Brain (organoid and tissue), 16 donors: ENCODE measurements at places on chromosomes 2 and 18.
A peak's percentile ranks its signal among the peaks of the same experiment; 100 is the strongest.

DNA sequence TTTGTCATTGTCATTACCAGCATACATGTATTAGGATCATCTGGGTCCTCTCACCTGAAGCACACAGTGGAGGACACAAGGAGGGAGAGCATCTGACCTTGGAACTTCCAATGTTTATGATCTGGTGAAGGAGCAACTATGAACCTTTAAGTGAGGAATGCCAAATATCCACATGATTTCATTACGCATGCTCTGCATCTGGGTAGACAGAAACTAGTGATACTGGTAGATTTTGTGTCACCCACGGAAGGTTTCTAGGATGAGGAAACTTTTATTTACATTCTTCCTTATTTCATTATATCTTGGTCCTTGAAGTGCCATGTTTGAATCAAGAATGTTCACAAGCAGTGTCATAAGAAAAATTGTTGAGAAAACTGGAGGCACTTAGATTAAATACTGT is 32.1 kb downstream of the SPC25 start:
- DNase-seq = no peak

GRCh38 chr2:118848381-118849225 is 1.2 kb upstream of the EN1 start:
- no peak for DNase-seq

DNA sequence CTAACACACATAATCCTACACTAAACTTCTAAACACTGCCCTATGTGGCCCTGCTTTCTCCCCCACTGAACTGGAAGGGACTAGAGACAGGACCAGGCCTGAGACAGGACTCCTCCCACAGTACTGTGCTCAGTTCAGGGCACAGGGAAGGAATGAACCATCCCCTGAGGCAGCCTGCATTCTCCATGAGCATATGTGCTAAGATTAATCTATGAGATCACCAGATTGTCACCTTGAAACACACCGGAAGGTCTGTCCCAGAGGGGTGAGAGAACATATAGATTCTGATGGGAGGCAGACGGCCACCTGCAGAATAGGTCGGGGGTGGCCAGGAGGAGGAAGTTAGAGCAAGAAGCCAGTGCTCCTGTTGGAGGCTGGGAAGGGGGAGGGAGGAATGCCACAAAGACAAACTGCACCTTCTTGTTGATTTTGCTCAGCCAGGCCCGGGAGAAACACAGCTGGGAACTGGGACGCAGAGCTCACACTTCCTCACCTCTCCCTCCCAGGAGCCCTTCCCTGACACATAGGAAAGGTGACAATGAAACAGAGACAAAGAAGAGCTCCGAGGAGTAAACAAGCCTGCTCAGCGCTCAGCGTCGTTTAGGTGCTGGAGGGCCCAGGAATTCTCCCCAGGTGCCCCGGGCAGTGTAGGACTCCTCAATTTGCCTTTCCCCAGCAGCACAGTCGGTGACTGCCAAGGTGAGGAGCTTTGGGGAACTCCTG is 52.1 kb downstream of the ZBTB7C start:
- no peak for DNase-seq

DNA sequence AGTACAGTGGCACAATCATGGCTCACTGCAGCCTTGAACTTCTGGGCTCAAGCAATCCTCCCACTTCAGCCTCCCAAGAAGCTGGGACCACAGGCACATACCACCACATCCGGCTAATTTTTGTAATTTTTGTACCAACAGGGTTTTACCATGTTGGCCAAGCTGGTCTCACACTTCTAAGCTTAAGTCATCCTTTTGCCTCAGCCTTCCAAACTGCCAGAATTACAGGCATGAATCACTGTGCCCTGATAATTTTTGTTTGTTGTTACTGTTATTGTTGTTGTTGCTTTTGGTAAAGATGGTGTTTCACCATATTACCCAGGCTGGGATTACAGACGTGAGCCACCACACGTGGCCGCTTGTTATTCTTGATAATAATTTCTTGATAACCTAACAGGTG is 10.5 kb upstream of the COBLL1 start:
- no peak for DNase-seq

DNA sequence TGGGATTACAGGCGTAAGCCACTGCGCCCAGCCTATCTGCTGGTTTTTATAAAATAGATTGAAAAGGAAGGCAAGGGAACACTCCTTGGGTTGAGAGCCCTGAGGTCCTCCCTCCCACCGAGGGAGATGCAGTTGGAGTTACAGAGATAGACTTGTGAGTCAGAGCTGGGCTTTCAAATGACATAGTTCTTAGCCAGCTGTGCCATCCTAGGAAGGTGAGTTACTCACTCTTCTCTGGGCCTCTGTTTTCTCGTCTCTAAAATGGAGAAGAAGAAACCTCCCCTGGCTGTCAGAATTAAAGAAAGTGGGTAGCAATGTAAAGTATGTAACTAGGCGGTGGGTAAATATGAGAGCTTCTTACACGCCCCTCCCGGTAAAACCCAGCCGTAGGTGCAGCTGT is 2.4 kb downstream of the LRRFIP1 start:
- DNase-seq = no peak

DNA sequence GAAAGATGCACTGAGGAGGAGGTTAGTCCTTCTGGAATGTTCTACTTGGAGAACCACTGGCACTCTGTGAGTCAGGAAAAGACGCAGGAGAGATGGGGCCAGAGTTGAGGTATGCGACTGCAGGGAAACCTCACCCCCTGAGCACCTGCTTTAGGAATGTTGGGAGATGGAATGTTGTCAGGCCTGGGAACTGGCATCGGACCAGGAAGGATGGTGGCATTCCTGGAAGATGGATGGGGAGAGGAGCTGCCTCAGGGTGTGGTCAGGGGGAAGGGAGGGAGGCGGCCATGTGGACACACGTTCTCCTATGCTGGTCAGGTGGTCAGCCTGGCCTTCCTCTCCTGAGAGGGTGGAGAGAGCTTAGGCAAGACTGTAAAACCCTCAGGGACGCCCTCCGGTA is 146.3 kb downstream of the CELF4 start:
- no peak for DNase-seq

DNA sequence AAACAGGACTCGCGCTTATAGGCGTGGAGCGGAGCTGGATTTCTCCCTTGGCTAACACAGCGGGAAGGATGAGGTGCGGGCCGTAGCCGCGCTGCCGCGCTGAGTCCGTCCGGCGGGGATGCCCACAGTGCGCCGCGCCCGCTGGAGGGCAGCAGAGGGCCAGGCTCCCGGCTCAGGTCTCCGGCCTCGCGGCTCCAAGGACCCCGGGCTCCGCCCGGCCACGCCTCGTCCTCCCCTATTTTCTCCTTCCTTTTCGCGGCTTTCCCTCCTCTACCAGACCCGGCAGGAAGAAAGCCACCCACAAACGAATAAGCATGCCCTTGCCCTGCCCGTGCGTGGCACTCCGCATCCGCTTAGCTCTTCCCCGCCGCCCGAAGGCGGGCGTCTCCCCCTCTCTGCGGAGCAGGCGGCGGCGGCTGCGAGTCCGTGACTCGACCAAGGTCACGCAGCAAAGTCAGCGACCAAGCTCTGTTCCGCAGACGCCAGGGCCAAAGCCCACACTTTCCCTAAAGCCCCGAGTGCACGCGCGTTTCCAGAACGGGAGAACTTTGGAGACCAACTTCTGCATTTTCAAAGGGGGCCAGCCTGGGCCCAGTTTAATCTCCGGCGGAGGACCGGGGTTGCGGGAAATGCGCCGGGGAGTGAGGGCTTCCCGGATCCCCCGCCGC is 48.5 kb downstream of the KCNIP3 start:
- DNase-seq = peak; percentile 84

- DNase-seq = no peak
Observed at GRCh38 chr2:15460112-15460620, 101.0 kb downstream of the NBAS start.

DNA sequence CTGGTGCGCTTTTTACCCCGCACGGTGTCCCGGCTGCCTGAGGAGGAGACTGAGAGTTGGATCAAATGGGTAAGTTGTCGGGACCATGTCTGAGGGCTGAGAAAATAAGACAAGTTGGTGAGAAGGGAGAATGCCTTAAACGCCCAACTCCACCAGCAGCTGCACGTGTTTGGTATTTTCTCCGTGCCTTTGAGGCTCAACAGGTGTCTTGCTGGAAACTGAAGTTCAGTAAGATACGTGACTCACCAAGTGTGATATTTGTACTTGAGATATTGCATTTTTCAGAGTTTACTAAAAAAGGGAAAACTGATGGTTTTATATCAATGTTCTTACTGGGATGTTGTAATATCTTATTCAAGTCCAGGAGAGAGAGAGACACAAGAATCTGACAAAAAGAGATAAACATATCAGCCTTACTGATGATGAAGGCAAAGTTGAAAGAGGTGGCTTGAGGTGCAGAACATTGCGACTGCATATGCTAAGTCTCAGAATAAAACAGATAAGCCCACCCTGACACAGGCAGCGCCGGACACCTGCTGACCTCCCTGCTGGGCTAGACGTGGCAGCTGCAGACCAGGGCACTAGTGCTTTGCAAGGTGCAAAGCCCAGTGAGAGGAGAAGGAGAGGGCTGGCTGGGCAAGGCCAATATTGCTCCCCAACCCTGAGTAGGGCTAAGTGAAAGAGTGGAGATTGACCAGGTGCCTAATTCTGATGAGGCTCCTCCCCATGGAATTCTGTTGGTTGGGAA is 33.1 kb downstream of the TRPM8 start:
- no peak for DNase-seq

- DNase-seq = peak; percentile 91
Observed at GRCh38 chr2:169824373-169825333, at the start of gene METTL5. METTL5 (minus strand) TSS chr2:169824905; CDS start chr2:169824597, 308 bp downstream.

DNA sequence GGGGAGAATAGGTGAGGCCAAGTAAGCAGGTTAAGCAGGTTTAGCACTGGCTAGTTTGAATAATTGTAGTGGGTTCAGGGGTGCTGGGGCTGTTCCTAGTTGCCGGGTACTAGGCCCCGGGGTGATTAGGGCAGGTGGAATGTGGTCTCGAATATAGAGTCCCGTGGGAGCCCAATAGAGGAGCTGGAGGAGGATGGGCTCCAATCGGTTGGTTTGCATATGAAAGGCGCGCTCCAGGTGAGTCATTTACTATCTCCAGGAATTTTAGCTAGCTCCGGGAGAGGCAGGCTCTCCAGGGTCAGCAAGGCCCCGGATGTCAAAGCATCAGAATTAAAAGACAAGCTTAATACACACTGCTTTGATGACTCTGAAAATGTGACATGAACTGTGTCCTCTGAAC is 304.0 kb downstream of the ZNF521 start:
- no peak for DNase-seq

DNA sequence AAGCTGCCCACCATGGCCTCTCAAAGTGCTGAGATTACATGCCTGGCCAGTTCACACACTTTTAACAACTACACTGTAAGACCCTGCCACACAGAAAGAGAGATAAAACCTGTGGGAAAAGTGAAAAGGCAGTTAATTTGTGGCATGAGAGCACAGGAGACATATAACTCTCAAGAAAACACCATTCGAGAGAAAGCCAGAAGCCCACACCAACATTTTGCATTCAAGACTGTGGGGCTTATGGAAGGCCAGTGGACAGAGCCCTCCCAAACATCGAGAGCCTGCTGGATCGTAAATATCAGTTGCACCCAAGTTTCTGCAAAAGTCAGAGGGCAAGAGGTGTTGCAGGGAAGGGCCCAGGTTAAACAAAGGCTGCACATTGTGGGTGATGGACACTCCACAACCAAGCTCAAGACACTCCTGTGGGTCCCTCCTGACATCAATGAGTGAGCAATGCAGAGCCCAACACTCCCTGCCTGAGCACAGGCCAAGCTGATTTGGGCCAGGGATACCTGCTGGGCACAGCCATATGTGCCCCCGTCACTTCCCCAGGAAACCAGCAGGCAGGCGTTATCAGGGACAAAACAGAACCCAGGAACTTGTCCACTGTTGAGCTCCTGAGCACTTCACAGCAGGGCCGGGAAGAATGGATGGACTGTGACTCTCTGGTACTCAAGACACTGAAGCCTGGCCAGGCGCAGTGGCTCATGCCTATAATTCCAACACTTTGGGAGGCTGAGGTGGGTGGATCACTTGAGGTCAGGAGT is 114.4 kb downstream of the ZFP36L2 start:
- DNase-seq = no peak

DNA sequence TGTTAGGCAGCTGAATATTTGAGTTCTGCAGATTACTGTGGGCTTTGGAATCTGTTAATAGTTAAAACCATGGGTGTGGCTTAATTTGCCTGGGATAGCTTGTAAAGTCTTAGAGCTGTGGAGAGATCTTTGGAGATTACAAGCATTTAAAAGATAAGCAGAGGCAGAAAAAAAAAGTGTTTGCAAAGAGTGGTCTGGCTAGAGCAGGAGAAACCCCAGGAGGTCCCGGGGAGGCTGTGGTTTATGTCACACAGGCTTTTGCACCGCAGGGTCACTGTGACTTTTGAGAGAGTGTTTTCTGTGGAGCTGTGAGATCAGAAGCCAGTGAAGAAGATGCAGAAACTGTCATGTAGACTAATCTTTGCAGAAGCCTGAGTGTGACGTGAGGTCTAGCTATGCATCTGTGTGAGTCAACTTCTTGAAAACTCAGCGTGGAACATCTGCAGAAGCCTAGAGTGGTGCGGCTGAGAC is 49.0 kb downstream of the SETBP1 start:
- DNase-seq = no peak

- DNase-seq = no peak
Observed at GRCh38 chr2:113887009-113887792, 2.7 kb upstream of the ACTR3 start.

GRCh38 chr2:24163601-24164000 is 11.3 kb upstream of the FAM228A start:
- no peak for DNase-seq

DNA sequence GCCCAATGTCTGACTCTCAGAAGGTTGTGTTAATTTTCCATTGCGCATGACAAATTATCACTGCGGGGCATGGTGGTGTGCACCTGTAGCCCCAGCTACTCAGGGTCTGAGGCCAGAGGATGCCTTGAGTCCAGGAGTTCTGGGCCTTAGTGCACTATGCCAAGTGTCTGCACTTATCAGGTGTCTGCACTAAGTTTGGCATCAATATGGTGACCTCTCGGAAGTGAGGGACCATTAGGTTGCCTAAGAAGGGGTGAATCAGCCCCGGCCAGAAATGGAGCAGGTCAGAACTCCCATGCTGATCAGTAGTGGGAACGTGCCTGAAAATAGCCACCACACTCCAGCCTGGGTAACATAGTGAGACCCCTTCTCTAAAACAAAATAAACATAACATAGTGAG is 61.7 kb upstream of the ZNF532 start:
- no peak for DNase-seq

DNA sequence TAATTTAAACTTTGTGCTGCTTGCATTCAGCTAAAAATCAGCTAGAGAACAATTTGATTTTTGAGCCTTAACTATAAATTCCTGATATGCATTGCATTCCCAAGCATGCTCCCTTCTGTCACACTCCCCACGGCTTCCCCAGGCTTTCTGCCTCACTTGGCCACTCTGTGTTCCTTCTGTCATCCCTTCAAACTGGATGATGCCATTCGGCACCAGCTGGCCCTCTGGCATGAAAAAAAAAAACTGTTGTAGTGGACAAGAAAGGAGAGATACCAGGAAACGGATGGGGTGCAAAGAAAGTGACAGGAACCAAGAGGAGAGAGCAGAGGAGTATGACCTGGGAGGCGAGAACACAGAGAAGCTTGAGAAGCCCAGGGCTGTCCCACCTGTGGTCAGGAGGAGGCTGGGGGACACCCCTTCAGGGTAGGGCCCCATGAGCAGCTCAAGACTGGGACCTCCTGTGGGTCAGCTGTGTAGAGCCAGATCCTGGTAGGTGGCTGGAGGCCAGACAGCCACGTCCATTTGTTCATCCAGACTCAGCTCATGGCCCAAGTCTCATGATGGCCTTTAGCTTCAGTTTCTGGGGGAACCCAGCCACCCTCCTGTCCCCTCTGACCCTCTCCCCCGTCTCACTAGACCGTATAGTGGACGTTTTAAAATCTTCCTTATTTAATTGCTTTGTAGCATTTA is 211.8 kb downstream of the GBX2 start:
- DNase-seq = no peak
